ENCODE measurements at places on chromosomes 7 and 10.

- no peak overlapping the region for H3K4me3 ChIP-seq
- no peaks in the 10 kb centered on the region for H3K36me3 ChIP-seq
- no peak overlapping the region for H3K27ac ChIP-seq
- no peak for DNase-seq
- H3K4me1 ChIP-seq, result no peaks in the 10 kb centered on the region
Measured at GRCh38 chr7:155803418-155804376, 8.6 kb downstream of the SHH start.

- H3K27ac ChIP-seq, result no peak overlapping the region
- no peak overlapping the region for H3K4me3 ChIP-seq
- no peaks in the 10 kb centered on the region for H3K27me3 ChIP-seq
- peaks cover 15% of the 10 kb centered on the region for H3K36me3 ChIP-seq
- DNase-seq, result no peak
Measured at GRCh38 chr7:2525658-2526630, 6.4 kb downstream of the LFNG start.

GRCh38 chr10:47268696-47269095, 31.3 kb upstream of the GDF10 start:
- no peak overlapping the region for H3K4me3 ChIP-seq
- peaks cover 13% of the 10 kb centered on the region for H3K4me1 ChIP-seq
- H3K27ac ChIP-seq, result no peak overlapping the region
- no peak for DNase-seq
- no peaks in the 10 kb centered on the region for H3K27me3 ChIP-seq

GRCh38 chr10:36681751-36682632, 443.4 kb upstream of the ANKRD30A start:
- H3K27ac ChIP-seq, result no peak overlapping the region
- H3K4me1 ChIP-seq, result no peaks in the 10 kb centered on the region
- H3K27me3 ChIP-seq, result no peaks in the 10 kb centered on the region
- no peak for DNase-seq
- no peak overlapping the region for H3K4me3 ChIP-seq

DNA sequence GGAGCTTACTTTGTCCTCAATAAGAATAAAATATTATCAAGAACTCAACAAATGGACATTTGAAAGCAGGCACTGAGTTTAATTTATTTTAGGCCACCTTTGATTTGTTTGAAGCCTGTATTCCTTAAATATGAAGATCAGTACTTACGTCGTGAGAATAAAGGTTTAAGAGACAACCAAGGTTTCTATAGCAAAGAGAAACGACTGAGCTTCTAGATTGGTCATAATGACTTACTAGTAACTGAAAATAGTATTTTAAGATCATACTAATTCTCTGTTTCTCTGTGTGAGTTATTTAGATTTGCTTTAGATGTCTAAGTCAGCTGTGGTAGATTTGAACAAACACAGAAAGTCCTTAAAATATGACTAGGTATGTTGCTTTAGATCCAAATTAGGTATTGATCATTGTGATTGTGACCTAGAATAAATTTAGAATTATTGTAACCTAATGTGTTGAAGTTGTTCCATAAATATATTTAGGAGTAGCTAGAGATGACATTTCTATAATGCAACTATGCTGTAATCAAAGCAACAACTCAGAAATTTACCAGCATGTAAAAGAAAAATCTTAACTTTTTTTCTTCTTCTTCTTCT, 2.4 kb upstream of the GLCCI1 start:
- no peak overlapping the region for H3K27ac ChIP-seq
- no peaks in the 10 kb centered on the region for H3K27me3 ChIP-seq
- DNase-seq, result no peak
- H3K36me3 ChIP-seq, result no peaks in the 10 kb centered on the region

DNA sequence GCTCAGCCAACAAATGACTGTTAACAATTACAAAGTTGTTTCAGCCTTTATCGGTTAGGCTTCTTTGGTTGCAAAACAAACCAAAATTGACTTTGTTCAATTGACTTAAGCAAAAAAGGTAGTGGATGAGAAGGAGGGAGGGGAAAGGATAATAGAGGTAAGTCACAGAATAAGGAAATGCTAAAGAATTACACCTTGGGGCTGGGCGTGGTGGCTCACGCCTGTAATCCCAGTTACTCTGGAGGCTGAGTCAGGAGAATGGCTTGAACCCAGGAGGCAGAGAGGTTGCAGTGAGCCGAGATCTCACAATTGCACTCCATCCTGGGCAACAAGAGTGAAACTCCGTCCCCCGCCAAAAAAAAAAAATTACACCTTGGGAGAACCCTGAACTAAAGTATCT, 41.4 kb downstream of the AHCYL2 start:
- no peak overlapping the region for H3K27ac ChIP-seq
- no peak for DNase-seq
- H3K27me3 ChIP-seq, result no peaks in the 10 kb centered on the region
- no peaks in the 10 kb centered on the region for H3K36me3 ChIP-seq
